ENCODE measurements at places on chromosomes 11 and 22.
A peak's percentile ranks its signal among the peaks of the same experiment; 100 is the strongest.

DNA sequence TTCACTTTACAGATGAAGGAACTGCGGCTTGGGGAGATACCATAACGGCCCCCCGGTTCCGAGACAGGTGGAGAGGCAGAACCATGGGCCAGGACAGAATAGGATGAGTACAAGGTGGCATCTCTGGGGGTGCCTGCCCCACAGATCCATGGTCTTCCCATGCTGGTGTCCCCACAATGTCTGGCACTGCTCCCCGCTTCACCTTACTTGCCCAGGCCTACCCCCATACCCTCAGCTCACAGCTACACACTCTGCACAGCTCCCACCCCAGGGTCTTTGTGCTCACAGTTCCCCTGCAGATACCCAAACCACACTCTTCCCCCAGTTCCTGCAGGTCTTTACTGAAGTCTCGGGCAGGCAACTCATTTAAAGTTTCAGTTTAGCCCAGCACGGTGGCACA is 11.4 kb upstream of the DGCR8 start:
- no peak for DNase-seq

- DNase-seq: no peak
Measured at GRCh38 chr11:26891501-26891900, 102.4 kb upstream of the FIBIN start.

DNA sequence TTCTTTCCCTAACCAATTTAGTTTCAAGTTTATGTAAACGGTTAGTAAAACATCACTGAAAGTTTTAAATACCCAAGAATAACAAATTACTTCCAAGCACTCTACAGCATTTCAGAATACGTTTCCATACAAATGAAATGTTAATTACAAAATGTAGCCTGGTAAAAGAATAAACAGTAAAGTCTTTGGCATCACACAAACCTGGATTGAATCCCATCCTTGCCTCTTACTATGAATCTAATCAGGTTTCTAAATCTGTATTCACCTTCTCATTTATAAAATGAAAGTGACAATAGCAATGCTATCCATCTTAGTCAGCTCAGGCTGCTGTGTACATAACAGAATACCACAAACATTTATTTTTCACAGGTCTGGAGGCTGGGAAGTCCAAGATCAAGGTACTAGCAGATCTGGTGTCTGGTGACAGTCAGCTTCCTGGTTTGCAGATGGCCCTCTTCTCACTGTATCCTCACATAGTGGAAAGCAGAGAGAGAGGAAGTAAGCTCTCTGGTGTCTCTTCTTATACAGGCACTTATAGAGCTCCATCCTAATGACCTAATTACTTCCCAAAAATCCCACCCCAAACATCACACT is 19.2 kb downstream of the FAM168A start:
- DNase-seq: no peak

DNA sequence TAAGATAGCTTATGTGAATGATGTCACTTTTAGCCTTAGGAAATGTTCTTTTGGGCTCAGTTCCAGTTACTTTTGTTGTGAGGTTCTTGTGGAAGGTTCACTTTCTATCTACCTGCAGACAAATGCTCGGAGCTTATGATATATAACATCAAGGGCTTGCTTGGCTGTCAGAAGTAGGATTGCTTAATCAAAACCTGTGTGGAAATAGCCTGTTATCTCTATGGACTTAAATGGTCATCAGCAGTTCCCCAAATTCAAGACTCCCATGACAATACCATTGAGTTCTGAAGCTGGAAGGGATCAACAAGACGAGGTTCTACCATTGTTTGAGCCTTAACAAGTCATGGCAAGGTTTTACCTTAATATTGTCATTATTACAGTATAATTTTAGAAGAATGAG is 43.8 kb downstream of the FLI1 start:
- DNase-seq: no peak

GRCh38 chr22:19059481-19060278 is 62.5 kb downstream of the DGCR2 start:
- peak; percentile 57 for DNase-seq

DNA sequence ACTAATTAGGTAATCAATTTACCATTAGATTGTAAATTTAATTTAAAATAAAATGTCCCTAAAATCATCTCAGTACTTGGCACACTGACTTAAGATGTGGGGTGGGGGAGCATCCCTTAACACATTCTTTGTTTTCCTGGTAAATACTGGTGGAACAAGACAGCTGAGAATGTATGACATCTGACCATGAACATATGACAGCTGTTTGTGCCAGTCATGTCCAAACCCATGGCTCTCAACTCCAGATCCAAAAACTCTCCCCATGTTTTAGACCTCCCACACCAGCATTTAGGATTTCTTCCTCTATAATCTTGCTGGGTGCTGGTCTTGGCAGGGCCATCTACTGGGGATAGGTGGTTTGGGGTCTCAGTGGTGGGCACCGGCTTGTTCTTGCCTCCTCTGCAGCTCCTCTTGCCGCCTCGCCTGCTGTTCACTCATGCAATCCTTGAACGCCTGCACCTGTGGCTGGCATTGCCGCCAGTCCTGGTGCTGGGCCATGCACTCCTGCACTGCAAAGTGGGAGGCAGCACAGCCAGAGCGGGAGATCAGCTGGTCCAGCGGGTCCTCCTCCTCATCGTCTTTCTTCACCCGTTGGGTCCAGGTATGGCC is 3.8 kb downstream of the COA4 start:
- DNase-seq: no peak

DNA sequence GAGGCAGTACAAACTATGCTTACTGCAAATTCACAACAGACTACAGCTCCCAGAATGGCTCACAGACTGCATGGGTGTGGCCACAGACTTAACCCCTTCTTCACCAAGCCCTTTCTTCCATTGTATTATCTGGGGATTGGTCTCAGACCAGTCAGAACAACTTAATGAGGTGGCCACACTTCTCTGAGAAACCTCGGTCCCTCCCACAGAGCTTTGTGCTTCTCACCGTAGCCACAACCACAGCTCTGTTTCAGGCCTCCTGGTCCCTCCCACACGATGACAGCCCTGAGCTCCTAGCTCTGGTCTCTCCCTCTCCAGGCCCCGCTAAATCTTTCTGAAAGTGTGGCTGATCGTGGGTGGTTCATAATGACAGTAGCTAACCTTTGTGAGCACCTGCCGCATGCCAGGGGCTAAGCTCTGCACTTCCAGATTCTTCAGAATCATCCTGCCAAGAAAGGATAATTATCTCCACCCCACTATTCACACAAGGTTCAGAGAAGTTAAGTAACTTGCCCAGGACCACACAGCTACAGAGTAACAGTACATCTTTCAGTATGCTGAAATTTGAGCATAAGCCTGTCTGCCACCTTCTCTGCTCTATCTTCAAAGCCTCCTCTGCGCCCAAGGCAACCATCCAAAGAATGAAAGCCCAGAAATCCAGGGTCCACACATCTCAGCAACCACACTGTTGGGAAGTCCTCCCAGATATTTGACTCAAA is 5.4 kb downstream of the PDE2A start:
- DNase-seq: no peak

Data from upper lobe of right lung (tissue), 1 donor.